ENCODE measurements at places on chromosomes 6 and 20.

DNA sequence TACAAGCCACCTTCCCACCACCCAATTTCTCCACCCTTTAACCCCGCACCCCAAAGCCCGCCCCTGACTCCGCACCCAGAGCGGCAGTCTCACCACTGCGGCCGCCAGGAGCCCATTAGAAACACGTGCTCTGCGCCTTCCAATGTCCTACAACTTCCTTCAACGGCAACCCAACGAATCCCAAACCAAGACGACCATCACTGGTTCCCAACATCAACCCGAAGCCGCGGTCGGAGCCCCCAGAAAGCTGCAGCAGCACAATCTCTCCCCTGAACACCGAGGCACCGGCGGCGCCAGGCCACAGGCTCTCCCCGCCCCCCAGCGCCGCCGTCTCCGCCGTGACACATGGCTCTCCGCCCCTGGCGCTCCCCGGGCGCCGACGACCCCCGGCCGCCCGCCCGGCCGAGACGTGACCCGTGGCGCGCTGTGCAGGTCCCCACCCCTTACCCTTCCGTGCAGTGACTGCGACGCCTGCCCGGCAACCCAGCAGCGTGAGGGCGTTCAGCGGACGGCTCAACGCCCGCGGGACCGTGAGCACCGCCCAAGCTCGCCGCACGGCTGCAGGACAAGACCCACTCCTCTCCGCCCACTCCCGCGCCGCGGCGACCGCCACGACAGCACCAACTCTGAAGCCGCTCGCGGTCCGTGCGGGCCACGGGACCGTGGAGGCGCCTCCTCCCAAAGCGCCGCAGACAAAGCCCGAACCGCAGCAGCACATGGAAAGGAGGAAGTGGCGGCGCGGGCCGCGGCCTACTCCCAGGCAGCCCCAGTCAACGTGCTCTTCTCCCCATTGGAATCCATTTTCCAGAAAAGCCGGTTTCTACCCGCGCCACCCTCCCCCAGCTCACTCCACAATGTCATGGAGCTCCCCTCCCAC, 551 bp downstream of the SYNCRIP start:
- peak; percentile 86 for DNase-seq

- DNase-seq: no peak
Measured at GRCh38 chr20:63366390-63367365, 5.5 kb upstream of the CHRNA4 start.

GRCh38 chr20:25529295-25529951, 55.9 kb downstream of the NINL start:
- DNase-seq: no peak

GRCh38 chr6:135265278-135265677, 84.2 kb downstream of the MYB start:
- DNase-seq: peak; percentile 11

DNA sequence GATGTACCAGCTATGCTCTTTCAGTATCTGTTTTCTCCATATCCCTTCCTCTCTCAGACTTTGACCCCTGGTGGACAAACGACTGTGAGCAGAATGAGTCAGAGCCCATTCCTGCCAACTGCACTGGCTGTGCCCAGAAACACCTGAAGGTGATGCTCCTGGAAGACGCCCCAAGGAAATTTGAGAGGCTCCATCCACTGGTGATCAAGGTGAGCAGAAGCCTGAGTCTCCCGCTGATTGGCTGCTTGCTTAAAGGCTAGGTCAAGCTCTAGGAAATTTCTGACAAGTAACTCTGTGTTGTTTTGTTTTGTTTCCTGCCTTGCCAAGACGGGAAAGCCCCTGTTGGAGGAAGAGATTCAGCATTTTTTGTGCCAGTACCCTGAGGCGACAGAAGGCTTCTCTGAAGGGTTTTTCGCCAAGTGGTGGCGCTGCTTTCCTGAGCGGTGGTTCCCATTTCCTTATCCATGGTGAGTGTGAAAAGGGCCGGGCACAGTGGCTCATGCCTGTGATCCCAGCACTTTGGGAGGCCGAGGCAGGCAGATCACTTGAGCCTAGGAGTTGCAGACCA, 28.6 kb downstream of the C6orf89 start:
- DNase-seq: no peak

DNA sequence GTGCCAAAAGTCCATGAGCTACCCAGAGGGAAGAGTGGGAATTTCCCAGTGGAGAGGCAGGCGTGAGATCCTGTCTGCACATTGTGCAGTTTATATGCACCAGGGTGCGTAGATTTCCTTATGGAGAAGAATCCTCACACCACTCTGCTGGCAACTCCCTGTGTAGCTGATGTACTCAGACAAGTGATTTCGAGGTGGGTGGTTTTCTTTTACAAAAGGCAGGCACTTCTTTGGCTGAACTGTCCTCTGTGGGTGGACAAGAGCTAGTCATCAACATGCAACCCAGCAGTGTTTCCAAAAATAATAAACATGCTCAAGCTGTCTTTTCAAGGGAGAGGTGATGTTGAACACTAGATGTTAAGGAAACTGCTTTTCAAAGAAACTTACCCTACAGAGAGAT, 121.7 kb upstream of the NXT1 start:
- DNase-seq: no peak

GRCh38 chr20:37736132-37736531, 42.3 kb downstream of the CTNNBL1 start:
- no peak for DNase-seq

DNA sequence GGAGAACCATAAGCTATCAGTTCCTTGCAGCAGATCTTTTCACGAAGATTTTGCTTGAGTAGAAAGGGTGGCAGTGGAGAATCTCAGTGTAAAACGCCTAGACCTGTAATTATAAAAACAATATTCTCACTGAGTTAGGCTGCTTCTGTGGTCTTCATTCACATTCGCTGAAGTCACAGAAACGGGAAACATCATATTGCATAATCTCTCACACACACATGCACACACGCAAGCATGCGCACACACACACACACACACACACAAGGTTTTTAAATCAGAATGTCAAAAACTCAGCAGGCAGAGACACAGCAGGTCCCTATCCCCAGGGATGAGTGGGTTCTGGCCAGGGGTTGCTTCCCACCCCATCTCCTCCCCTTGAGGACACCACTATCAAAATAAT, 175.5 kb downstream of the ATXN1 start:
- no peak for DNase-seq

GRCh38 chr6:10485406-10485805, 35.7 kb upstream of the GCNT2 start:
- no peak for DNase-seq

- DNase-seq: no peak
Measured at GRCh38 chr20:1225263-1225782, 521 bp upstream of the RAD21L1 start.

DNA sequence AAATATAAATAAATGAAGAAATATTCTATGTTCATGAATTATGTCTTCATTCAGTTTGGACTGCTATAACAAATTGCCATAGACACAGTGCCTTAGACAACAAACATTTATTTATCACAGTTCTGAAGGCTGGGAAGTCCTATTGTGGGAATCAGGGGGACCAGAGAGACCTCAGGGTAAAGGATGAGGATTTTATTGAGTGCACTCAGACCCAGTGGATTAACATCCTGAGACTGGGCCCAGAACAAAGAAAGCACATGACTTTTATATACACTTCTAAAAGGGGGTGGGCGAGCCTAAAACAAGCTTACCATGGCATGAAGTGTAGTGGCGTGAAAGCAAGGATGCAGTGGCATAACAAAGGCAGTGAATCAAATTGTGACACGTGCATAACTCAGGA, 26.9 kb upstream of the CBLN4 start:
- DNase-seq: no peak

DNA sequence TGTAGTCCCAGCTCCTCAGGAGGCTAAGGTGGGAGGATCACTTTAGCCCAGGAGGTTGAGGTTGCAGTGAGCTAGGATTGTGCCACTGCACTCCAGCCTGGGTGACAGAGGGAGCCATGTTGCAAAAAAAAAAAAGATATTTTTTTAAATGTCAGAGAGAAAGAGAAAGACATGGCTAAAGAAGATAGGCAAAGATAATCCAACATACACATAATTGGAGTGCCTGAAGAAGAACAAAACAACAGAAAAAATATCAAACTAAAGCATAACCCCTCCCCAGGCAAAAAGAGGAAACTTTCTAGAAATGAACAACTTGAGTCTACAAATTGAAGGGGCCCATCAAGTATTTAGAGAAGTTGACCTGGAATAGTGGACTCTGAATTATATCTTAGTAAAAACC, 14.0 kb upstream of the GRM4 start:
- no peak for DNase-seq

- DNase-seq: no peak
Measured at GRCh38 chr6:152298055-152298647, 339.0 kb downstream of the SYNE1 start.

GRCh38 chr6:39422238-39422637, 99.7 kb upstream of the KCNK16 start:
- peak; percentile 59 for DNase-seq

GRCh38 chr20:20992686-20993360, 113.3 kb downstream of the LINC00237 start:
- no peak for DNase-seq

- DNase-seq: peak; percentile 53
Measured at GRCh38 chr20:1712634-1713624, 55.4 kb upstream of the SIRPG start.

- DNase-seq: no peak
Measured at GRCh38 chr6:109834595-109835437, 143.3 kb upstream of the GPR6 start.

GRCh38 chr6:152636609-152637295, 410 bp downstream of the SYNE1 start:
- no peak for DNase-seq

GRCh38 chr6:163667372-163668060, 253.0 kb downstream of the QKI start:
- no peak for DNase-seq

DNA sequence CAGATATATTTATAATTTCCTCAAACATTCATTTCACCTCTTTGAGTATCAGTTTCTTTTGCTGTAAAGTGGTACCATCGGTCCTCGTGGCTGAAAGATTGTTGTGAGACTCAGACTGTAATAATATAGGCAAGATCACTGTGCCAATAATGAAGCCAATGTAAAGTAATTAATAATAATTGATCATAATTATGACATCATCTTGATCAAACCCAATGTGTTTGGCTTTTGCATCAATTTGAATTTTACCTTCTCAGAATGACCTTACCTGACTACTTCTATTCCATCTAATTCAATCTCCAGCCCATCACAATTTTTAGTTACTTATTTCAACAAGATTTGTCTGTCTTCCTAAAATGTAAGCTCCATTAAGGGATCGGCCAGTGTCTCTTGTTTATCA, 15.8 kb upstream of the MTRF1L start:
- no peak for DNase-seq

GRCh38 chr20:47818466-47818865, 33.2 kb upstream of the SULF2 start:
- no peak for DNase-seq

DNA sequence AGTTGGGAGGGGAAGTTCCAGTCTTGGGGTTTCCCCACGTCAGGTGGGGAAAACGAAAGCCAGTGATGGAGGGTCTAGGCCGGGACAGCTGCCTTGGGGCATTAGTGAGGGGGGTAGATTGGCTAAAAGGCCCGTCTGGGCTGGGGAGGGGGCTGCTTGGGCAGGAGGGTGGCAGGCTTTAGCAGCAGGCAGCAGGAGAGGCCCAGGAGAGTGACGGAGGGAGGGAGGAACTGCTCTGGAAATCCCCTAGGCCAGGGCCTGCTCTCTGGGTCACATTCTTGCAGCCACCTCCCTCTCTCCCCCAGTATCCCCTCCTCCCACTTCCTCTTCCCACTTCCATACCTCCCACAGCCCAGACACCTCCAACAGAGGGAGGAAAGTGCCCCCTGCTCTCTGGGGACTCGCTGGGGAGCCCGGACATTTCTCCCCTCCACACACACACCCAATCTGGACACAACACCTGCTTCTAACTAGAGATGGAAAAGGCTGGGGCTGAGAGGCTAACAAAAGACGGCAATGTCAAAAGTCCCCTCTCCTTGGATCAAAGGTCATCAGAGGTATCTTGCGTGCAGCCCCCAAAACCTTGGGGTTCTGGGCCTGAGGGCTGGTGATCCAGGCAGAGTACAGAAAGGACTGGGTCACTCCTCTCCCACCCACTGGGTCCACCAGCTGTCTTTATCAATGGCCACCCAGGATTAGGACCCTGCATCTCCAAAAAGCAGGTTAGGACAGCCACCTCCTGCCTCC, 1.8 kb downstream of the NFKBIE start:
- DNase-seq: no peak

DNA sequence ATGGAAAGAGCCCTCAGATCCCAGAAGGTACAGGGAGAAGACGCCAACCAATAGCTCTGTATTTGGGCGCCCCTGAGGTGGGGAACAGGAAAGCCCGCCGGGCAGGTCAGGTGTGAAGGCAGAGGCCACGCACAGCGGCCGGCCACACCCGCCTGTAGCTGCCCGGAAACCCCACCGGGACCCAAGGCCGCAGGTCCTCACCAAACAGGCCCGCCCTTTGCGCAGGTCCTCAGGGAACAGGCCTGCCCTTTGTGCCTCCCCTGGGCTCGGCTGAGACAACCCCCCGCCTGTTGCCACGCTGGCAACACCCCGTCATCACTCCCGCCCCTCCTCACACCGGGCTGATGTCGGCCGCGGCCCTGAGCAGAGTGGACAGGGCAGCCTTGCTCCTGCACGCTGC, 44.9 kb upstream of the CHRNA4 start:
- DNase-seq: no peak
